ENCODE measurements at places on chromosomes 5 and 9.

GRCh38 chr9:8600914-8601680, 801.5 kb upstream of the DMAC1 start:
- DNase-seq: no peak

GRCh38 chr9:88947581-88948573, 43.4 kb upstream of the S1PR3 start:
- DNase-seq: no peak

- no peak for DNase-seq
Observed at GRCh38 chr5:67255881-67256280, 59.3 kb upstream of the CD180 start.

DNA sequence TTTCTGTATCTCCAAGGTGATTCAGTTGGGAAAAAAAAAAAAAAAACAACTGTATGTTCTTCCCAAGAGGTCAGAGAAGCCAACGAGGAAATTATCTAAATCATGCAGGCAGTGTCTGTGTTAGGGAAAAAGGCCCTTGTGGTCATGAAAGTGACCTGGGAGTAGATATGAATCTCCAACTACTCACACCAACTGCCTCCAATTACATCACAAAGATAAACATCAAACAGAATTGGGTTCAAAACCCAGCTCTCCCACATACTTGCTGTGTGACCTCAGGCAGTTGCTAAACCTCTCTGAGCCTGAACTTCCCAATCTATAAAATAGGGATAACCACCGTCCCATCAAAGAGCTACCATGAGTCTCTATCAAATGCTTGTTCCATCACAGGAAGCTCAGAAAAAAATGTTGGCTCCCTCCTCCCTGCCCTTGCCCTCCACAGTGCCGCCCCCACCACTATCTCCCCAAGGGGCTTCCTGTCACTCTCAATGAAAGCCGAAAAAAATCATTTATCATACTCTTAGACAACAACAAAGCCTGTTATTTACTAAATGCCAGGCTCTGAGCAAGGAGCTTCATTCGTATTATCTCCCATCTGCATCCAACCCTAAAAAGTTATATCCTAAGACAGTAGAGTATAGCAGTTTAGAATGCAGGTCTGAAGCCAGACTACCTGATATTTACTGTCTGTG, 42.9 kb downstream of the CDK5RAP2 start:
- no peak for DNase-seq

DNA sequence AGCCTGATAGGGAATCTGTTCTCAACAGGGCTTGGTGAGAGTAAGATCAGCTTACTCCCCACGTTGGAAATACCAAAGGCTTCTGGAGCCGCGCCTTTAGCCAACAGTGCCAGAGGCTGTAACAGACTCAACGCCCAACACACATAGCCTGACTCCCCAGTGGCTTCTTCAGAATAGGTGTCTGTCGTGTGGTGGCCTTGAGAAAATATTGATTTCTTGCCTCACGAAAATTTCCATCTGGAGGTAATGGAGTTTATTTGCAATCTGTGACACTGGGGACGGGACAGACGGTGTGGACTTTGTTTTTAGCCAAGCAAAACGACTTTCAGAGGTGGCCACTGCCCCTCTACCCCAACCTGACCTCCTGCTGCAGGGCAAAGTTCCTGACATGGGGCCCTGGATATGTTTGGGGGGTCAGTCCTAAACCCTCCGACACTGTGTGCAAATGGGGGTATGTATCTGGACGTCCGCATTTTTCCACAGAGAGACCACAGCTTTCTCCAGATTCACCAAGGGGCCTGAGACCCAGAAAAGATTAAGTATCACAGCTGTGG, 189.3 kb downstream of the CDK5RAP2 start:
- DNase-seq: no peak

DNA sequence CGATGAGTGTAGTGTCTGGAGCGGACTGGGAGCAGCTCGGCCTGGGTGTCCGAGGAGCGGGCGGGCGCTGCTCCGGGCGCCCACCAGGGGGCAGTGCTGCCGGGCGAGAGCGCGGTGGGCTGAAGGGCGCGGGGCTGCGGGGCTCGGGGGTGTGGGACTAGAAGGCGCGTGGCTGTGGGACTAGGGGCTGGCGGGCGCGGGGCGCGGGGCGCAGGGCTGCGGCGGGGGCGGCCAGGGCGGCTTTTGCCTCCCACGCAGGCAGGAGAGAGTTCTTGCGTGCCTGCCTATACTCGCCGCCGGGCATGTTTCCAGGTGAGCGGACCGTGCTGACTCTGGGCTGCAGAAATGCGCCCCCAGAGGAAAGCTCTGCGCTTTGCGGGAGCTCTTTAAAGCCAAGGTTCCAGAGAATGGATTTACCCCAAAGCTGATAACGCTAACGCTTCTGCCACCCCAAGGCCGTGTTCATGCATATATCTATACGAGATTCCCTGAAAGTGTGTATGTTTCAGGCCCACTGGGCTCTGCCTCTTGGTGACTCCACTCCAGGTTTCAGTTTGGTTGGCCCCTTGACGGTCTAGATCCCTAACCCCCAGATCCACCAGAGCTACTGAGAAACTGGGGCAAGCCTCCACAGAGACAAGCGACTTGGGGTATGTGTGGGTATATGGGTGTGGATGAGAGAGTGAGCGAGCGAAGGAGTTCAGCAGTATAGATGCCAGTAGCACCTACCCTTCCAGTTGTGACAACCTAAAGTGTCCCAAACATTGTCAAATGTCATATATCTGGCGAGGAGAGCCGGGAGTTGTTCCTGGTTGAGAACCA, 56.2 kb downstream of the ACER2 start:
- peak; percentile 57 for DNase-seq

GRCh38 chr5:31280210-31280609, 86.7 kb downstream of the CDH6 start:
- no peak for DNase-seq

GRCh38 chr5:154916874-154917273, 21.1 kb downstream of the GEMIN5 start:
- DNase-seq: no peak

GRCh38 chr5:157548513-157549282, 26.9 kb downstream of the ADAM19 start:
- DNase-seq: no peak

DNA sequence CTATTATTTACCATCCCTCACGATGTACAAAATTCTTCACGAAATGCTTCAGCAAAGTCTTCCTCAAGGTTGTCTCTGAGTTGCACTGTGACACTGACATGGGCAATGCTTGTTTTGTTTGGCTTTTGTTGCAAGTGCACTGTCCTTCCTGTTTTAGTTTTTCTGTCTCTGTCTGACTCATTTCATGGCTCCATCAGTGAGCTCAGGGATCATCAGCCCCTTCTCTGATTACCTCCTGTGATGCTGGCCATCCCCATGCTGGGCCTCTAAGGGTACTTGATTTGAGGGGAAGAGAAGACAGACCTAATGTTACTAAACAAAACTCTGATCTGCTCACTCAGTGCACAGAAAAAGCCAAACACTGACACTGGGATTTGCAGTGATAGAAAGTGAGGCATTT, 37.6 kb upstream of the STX17 start:
- no peak for DNase-seq
